A549 treated with AZD2906 at 1 μM for 4 hours (cell line): ENCODE measurements at places on chromosomes 5 and 9. TPM values are rescaled to one million over a fixed set of nuclear protein-coding genes. Genes with fewer than 3 reads are reported as not detected.

Gene SKP2
- total RNA-seq = 18.4 to 21.1 TPM (median 18.9 TPM) in 5 replicates

Gene MSX2
- total RNA-seq = 4.3 to 5.0 TPM (median 4.9 TPM) in 5 replicates

Gene CDC20B
- total RNA-seq = 0.03 to 0.10 TPM (median 0.07 TPM) in 5 replicates

Gene FBP2
- total RNA-seq = not detected in 5 replicates

Gene C9orf153
- 0.05 to 0.39 TPM (median 0.20 TPM) in 4 of 5 replicates, not detected in the other for total RNA-seq

Gene MAPK9
- total RNA-seq = 27.5 to 35.4 TPM (median 32.8 TPM) in 5 replicates

Gene SOWAHA
- total RNA-seq = 0.08 to 0.16 TPM (median 0.10 TPM) in 5 replicates

Gene SIGMAR1
- total RNA-seq = 155 to 203 TPM (median 193 TPM) in 5 replicates

Gene IL13
- 0.08 to 0.10 TPM in 2 of 5 replicates, not detected in the others for total RNA-seq

Gene STK10
- 21.0 to 21.5 TPM (median 21.3 TPM) in 5 replicates for total RNA-seq

Gene PCDHA10
- 0.01 to 0.02 TPM (median 0.01 TPM) in 3 of 5 replicates, not detected in the others for total RNA-seq

Gene RGS7BP
- total RNA-seq = not detected in 5 replicates

Gene FGF18
- 2.2 to 4.0 TPM (median 3.2 TPM) in 5 replicates for total RNA-seq

Gene TTLL11
- 3.7 to 5.4 TPM (median 4.6 TPM) in 5 replicates for total RNA-seq

Gene PCDHGC4
- 0.02 to 0.07 TPM in 2 of 5 replicates, not detected in the others for total RNA-seq

Gene CNTFR
- total RNA-seq = 0.06 to 0.14 TPM (median 0.12 TPM) in 5 replicates

Gene IFNA7
- total RNA-seq = not detected in 5 replicates

Gene OGN
- total RNA-seq = not detected in 5 replicates

Gene TRIM36
- 1.9 to 2.4 TPM (median 2.1 TPM) in 5 replicates for total RNA-seq

Gene SELENOP
- 0.15 to 0.58 TPM (median 0.37 TPM) in 5 replicates for total RNA-seq

Gene CSF2
- 0.16 to 0.30 TPM (median 0.23 TPM) in 3 of 5 replicates, not detected in the others for total RNA-seq

Gene PCDHGB4
- total RNA-seq = 0.81 to 1.0 TPM (median 0.92 TPM) in 5 replicates

Gene FOXD4
- total RNA-seq = 0.13 to 0.57 TPM (median 0.37 TPM) in 5 replicates

Gene MYMK
- total RNA-seq = not detected in 5 replicates

Gene GABRA6
- not detected in 5 replicates for total RNA-seq

Gene DMRT2
- 0.03 to 0.10 TPM (median 0.08 TPM) in 3 of 5 replicates, not detected in the others for total RNA-seq

Gene KCNV2
- total RNA-seq = not detected in 5 replicates

Gene SMAD5
- total RNA-seq = 20.9 to 29.6 TPM (median 27.3 TPM) in 5 replicates

Gene PCDHAC1
- 1.7 to 2.2 TPM (median 1.9 TPM) in 5 replicates for total RNA-seq

Gene ASTN2
- 4.1 to 5.3 TPM (median 4.3 TPM) in 5 replicates for total RNA-seq

Gene AGXT2
- not detected in 5 replicates for total RNA-seq

Gene KLHL3
- total RNA-seq = 0.08 to 0.49 TPM (median 0.23 TPM) in 5 replicates

Gene STARD4
- total RNA-seq = 3.4 to 5.9 TPM (median 4.2 TPM) in 5 replicates

Gene CDH10
- 0.05 to 0.20 TPM (median 0.08 TPM) in 5 replicates for total RNA-seq

Gene SPINK13
- 0.24 to 0.66 TPM (median 0.38 TPM) in 5 replicates for total RNA-seq

Gene SPATA31A3
- total RNA-seq = not detected in 5 replicates

Gene MEF2C
- total RNA-seq = 0.02 to 0.11 TPM (median 0.11 TPM) in 3 of 5 replicates, not detected in the others

Gene NUTM2F
- 0.02 TPM in 1 of 5 replicates, not detected in the others for total RNA-seq

Gene CHSY3
- total RNA-seq = 0.06 to 0.09 TPM (median 0.07 TPM) in 5 replicates

Gene TEX53
- not detected in 5 replicates for total RNA-seq

Gene ZDHHC11
- total RNA-seq = 13.3 to 16.9 TPM (median 15.8 TPM) in 5 replicates

Gene AFAP1L1
- total RNA-seq = 12.3 to 15.7 TPM (median 15.4 TPM) in 5 replicates

Gene CREBRF
- total RNA-seq = 2.2 to 3.0 TPM (median 2.5 TPM) in 5 replicates

Gene BAAT
- total RNA-seq = 0.31 to 0.49 TPM (median 0.46 TPM) in 5 replicates

Gene MLANA
- not detected in 5 replicates for total RNA-seq

Gene MEGF10
- total RNA-seq = not detected in 5 replicates

Gene LTC4S
- 0.28 TPM in 2 of 5 replicates, not detected in the others for total RNA-seq
